Suprapubic skin (tissue), 4 donors: ENCODE measurements at places on chromosomes 1 and 21. TPM values are rescaled to one million over a fixed set of nuclear protein-coding genes. Genes with fewer than 3 reads are reported as not detected.

DNA sequence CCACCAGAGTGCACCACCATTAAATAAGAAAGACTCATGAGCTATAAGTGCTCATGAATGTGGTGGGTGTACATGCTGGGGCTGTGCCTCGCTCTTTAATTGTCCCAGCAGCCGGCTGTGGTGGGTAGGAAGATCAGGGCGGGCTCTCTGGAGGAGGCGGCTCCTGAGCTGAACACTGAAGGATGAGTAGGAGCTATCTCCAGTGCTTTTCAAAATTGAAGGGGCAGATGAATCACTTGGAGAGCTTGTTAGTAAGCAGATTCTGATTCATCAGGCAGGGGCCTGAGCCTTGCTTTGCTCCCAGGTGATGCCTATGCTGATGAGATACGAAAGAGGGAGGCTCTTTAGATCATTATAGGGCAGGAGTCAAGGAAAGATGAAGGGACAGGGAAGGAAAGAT, 54.1 kb downstream of the ETS2 start:
- DNase-seq: no peak

GRCh38 chr1:217506878-217507277, 124.0 kb downstream of the GPATCH2 start:
- DNase-seq: no peak

GRCh38 chr1:167439301-167439988, 78.9 kb downstream of the CD247 start:
- peak; percentile 58 for DNase-seq

DNA sequence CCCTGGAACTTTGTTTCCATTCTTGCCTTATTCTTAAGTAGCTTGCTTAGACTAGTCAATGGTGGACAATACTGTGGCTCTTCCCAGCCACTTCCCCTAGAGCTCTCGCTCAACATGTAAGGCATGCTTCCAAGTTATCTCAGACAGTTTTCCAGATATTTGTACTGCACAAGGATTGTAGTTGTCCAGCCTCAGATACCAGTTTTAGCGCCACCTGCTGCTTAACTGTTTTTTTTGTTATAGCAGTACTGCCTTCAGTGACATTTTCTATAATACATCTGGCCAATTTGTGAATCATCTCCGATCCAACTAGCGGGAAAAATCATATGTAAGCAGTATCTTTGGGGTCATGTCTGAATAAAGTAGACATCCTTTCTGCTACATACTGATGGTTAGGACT, 346.7 kb upstream of the ADGRL4 start:
- no peak for DNase-seq

GRCh38 chr1:201020040-201020591, 3.4 kb downstream of the KIF21B start:
- DNase-seq: no peak

DNA sequence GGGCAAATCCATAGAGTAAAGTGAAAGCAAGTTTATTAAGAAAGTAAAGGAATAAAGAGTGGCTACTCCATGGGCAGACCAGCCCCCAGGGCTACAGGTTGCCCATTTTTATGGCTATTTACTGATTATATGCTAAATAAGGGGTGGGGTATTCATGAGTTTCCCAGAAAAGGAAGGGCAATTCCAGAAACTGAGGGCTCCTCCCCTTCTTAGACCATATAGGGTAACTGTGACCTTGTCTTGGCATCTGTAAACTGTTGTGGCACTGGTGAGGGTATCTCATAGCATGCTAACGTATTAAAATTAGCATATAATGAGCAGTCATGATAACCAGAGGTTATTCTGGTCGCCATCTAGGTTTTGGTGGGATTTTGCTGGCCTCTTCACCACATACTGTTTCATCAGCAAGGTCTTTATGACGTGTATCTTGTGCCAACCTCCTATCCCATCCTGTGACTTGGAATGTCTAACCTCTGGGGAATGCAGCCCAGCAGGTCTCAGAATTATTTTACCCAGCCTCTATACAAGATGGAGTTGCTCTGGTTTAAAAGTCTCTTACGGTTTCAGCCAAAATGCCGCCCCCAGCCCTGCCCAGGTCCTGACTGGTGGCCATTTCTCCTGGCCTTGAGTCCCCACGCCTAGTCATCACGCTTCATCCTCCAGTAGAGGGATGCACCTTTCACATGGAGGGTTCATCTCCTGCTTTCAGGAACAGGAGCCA, 982 bp upstream of the TRIM17 start:
- DNase-seq: peak; percentile 47

DNA sequence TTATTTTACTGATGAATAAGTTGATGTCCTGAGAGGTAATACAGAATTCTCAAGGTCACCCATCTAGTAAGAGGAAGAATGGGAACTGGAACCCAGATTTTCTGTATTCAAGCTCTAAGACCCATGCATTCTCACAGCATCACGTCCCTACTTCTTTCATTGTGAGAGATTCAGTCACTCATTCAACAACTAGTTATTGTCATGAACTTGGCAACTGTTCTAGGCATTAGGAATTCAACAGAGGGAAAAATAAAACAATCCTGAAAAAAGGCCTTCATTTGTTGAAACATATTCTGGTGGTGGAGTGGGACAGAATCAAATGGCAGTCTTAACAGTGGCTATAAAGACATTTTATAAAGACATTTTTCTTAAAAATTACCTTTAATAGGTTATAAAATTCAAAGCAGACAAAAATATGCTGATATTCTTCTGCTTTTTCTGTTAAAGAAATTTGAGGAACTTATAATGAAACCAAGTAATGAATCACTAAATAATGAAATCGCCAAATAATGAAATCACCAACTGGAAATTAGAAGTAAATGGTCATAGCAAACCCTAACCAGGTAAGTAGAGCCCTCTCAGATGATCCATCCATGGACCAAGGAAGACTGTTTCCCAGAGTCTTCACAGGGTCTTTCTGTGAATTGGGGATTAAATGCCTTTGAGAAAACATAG, 136.5 kb upstream of the DPYD start:
- DNase-seq: no peak

DNA sequence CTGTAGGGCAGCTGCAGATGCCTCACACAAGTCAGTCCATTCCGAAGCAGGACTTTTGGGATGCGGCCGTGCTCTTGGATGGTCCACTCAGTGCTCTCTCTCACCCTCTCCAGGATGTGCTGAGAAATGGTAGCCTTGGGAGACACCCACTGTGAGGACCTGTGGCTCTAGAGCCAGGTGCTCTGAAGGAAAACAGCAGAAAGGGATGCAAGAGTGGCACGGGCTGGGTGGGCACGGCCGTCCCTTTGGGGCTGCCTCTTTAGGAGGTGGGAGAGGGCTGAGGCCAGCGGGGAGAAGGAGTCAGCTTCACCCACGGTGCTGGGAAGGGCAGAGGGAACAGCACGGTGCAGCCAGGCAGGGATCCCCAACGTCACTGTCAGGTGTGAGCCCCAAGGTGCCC, 106.1 kb downstream of the RIPK4 start:
- DNase-seq: peak; percentile 48

DNA sequence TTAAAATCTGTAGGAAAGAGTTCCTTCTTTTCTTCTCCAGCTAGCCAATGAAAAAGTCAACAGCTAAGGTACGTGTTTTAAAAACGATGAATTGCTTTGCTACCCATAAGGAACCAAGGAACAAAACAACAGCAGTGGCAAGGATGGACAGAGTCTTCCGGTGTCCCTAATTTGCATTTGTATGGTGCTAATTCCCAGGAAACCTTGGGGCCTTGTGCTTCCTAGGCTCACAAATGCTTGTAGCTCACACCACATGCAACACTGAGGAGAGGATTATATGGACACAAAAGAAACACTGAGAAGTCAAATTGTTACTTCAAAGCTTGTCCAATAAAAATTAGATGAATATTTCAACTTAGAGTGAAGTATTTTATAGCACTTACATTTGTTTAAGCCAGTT, 1.8 kb upstream of the PGBD5 start:
- DNase-seq: no peak

The SFN gene
- 813 TPM for total RNA-seq

The PLA2G4A gene
- total RNA-seq: 11.7 TPM

The TMPRSS15 gene
- total RNA-seq: not detected

The INAVA gene
- total RNA-seq: 115 TPM

The LDLRAD1 gene
- total RNA-seq: not detected
